ENCODE measurements at places on chromosomes 16 and 17.

DNA sequence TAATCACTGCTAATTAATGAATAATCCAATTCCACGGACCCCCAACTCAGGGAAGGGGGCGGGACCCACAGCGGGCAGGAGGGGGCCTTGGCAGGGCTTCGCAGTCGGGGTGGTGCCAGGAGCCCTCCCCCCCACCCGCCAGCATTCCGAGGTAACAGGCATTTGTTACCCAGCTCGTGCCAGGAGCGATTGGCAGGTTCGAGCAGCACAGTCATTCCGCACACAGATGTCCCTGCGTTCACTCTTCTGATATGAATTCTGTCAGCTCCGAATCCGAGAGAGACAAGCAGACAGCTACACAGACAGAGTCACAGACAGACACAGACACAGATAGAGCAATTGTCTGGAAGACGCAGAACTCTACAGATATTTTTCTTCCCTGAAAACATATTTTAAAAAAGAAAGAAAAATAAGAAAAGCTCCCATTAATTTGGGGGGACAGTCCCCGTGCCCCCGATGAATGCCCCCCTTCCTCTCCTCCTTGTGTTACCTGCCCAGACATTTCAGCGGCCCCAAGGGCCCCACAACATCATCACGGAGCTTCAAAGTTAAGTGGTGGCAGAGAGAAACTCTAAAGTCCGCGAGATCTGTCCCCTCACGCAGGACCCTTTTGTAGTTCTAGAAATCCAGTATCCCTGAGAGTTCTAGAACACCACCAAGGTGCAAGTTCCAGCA is 10.2 kb downstream of the NEUROD2 start:
- no peak for DNase-seq

DNA sequence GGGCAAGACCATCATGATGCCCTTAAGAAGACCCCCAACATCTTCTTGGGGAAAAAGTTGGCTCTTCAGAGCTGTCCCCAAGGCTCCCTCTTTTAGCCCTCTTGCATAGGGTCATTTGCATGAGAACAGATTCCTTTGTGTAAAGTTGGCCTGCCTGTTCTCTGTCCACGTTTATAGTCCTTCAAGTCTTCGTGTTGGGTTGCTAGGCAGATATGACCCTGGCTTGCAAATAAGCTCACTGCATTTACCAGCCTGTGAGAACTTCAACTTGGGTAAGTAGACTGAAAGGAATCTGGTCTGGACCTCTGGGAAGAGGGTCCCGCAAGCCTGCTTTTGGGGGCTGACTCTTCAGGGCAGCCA is 2.9 kb downstream of the ARSG start:
- DNase-seq: no peak

DNA sequence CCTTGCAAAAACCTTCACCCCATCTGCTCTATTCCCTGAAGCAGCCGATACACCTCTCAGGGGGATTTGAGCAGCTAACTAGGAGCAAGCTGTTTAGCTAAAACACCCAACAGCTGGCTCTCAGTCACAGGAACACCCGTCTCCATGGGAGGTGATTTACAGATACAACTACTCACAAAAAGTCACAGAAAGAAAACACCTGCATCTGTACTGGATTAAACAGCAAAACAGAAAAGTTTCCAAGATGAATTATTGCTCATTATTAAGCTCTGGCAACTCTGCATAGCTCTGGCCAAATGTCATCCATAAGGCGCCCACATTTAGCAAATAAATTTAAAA is 22.3 kb downstream of the GJC1 start:
- DNase-seq: no peak

- no peak for DNase-seq
Observed at GRCh38 chr16:53056392-53056881, 1.6 kb downstream of the CHD9 start.

DNA sequence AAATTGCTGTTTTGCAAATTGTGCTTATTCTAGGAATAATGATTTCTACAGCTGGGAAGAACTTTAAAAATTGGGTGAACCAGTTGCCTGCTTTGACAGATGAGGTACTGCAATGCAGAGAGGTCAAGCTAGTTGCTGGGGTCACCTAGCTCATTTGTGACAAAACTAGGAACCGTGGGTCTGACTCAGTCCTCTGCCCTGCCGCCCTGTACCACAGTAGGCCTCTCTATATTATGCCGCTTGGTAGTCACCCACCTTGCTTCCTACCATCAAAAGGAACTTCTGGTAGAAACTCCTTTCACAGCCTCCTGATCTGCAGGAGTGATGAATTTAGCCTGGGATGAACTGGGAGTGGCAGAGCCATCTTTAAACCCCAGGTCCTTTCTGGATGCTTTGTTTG is 105.7 kb downstream of the PITPNC1 start:
- DNase-seq: no peak

DNA sequence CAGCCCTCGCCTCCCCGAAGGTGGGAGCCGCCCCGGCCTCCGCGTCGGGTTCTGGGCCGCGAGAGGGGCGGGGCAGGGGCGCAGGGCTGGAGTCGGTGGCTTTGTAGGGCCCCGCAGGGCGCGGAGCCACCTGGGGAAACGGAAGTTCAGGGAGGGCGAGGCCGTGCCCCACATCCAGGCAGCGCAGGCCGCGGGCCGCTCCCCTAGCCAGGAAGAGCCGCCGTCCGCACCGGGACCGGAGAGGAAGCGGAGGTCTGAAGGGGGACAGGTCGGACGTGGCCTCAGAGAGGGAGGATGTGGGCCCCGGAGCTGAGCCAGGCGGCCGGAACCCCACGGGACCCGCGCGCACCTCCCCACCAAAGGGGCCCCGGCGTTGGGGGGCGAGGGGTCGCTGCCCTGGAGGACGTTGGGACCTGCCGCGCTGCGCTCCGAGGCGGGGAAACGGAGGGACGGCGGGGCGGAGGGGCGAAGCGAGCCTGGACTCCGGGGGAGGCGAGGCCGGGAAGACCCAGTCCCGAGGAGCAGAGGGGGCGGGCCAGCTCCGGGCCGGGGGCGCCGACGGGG is 482 bp upstream of the SLC16A3 start:
- no peak for DNase-seq

DNA sequence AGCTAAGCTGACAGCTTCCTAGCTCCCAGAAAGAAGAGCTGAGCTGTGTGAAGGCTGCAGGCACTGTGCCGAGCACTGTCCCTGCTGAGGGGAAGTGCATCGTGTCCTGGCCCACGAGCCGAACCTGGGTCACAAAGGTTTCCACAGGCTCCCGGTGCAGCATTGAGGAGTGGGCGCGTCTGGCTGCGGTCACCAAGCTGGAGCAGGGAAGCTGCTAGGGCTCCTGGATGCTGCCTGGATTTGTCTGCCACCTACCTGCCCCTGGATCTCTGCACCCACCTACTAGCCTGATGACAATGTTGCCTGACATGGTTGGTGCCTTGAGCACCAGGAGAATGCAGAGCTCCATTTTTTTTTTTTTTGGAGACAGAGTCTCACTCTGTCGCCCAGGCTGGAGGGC is 6.5 kb upstream of the SRRM2 start:
- peak; percentile 51 for DNase-seq

GRCh38 chr17:40485851-40486521 is 15.4 kb downstream of the TNS4 start:
- no peak for DNase-seq

DNA sequence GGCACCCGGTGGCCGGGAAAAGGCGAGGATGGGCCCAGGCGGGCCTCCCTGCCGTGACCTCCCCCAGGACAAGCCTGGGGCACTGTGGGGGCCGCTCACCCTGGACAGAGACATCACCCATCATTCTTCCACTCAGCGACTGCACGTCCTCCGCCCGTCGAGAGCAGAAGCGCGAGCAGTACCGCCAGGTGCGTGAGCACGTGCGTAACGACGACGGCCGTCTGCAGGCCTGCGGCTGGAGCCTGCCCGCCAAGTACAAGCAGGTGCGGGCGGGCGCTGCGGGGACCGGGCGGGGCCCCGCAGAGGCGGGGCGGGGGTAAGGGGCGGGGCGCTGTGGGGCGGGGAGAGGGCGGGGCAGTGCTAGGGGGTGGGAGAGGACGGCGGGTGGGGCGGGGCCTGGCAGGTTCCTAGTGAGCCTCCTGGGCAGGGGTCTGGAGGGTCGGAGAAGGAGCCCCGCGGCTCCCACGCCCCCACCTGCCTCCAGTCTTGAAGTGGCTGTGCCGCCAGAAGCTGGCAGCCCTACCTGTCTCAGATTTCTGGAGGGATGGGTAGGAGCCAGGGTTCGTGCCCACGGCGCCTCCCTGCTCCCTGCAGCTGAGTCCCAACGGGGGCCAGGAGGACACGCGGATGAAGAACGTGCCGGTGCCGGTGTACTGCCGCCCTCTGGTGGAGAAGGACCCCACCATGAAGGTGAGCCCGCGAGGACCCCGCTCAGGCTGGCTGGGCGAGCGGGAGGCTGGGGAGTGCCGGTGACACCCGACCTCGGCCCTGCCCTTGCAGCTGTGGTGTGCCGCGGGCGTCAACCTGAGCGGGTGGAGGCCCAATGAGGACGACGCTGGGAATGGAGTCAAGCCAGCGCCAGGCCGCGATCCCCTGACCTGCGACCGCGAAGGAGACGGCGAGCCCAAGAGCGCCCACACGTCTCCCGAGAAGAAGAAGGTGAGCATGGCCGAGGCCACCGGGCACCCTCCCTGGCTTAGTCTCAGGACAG is 7.5 kb downstream of the NME3 start:
- DNase-seq: no peak

GRCh38 chr16:56341656-56342399 is 83.5 kb downstream of the AMFR start:
- no peak for DNase-seq

- DNase-seq: no peak
Observed at GRCh38 chr17:11300738-11301137, 59.7 kb downstream of the SHISA6 start.

GRCh38 chr17:49104511-49105074 is 28.0 kb upstream of the B4GALNT2 start:
- no peak for DNase-seq

DNA sequence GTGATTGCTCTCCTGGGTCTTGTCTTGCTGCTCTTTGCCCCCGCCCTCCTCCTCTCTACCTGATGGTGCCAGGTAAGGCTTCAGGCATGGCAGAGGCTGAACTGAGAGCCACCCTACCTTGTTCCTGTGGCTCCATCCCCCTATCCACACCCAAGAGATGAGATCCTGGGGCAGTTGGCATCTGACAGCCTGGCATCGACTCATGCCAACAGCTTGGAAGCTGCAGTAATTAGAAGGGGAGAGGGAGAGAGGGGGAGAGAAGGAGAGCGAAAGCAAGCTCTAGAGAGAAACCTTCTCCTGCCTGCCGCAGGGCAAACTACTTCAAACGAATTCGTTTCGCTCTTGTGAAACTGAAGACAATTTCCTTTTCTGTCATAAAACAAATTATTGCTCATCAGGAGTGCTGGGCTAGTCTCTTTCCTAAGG is 13.8 kb upstream of the SP6 start:
- no peak for DNase-seq

DNA sequence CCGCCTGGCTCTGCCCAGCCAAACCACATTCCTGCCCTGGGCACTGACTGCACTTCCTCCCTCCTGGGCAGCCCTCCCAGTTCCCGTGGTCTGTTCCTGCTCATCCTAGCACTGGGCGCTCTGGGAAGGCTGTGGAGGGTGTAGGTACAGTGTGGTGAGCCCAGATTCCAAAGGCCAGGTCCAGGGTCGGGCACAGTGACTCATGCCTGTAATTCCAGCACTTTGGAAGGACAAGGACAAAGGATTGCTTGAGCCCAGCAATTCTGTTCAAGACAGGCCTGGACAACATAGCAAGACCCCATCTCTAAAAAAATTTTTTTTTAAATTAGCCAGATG is 30.6 kb downstream of the C16orf74 start:
- DNase-seq: no peak

GRCh38 chr16:88416686-88417085 is 33.9 kb downstream of the ZNF469 start:
- no peak for DNase-seq

- DNase-seq: no peak
Observed at GRCh38 chr16:56198006-56198754, 6.9 kb downstream of the GNAO1 start.

GRCh38 chr17:522919-523318 is 170.3 kb upstream of the RPH3AL start:
- no peak for DNase-seq

GRCh38 chr16:1380195-1380594 is 28.5 kb downstream of the GNPTG start:
- no peak for DNase-seq

DNA sequence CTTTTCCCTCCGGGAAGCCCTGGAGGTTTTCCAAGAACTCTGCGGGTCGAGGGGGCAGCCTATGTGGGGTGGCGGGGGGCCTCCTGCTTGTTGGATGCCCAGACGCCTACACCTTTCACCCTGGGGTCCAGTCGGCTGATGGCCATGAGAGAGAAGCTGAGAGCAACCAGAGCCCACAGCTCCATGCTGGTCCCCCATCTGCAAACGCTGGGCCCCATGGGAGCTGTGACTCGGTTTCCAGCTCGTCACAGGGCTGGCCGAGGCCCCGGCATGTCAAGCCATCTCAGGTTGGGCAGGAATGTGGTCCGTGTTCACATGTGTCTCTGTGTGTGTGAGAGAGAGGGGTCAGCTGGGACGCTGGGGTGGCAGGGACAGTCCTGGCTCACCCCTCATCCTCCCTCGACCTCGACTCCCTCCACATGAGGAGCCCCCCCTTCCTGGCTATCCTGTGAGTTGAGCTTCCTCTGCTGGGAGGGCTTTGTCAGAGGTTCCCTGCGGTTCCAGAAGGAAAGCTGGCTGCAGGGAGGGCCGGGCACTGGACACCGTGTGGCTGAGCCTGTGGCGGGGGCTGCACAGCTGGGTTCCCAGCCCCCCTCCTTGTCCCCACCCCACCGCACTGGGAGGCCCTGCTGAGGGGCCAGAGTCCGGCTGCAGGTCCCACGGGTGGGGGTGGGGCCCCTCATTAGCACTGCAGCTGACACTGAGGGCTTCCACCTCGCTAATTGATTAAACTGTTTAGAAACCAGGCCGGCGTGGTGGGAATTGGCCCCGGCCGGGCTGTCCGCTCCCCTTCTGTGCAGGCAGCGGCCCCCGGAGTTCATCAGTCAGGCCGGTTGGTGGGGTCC is 19.1 kb downstream of the METRNL start:
- no peak for DNase-seq

- DNase-seq: no peak
Observed at GRCh38 chr17:80603396-80603795, 58.8 kb downstream of the RPTOR start.

- DNase-seq: no peak
Observed at GRCh38 chr17:36127199-36127893, 23.7 kb downstream of the CCL4 start.

DNA sequence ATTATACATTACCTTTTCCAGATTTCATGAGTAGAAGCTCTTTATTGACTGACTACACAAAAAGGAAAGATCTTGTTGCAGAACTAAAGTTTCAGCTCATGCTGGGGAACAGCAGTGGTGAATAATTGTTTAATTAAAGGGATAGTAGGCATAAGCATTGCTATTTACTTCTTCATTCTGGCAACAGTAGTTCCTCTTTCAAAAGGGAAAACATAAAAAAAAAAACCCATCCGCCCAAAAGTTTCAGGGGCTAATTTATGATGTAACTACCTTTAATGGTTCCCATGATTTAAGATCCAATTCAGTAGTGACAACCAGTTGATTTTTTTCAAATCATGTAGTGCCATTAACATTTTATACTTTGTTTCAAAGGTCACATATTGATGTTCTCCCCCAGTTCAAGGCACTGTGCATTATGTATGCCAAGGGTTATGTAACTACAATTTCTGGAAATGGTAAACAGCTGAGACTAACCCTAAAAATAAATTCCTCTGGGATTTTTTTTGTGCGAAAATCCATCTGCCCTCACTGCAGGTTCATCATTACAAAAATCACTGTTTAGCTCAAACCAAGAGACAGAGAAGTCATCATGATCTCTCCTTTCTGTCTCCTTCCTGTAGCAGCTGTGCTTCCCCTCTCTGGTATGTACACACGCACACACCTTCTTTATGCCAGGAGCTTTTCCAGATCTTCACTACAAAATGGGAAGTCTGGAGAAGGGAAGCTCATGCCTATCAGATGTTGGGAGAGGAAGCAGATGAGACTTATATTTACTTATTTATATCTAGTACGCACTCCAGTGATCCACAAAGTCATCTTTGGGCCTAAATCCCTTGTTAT is 2.2 kb upstream of the PHLPP2 start:
- DNase-seq: no peak
